ENCODE measurements at places on chromosomes 3 and 15. TPM values are rescaled to one million over a fixed set of nuclear protein-coding genes. Genes with fewer than 3 reads are reported as not detected.

CHRNA3 gene
- not detected for total RNA-seq

ARHGEF26 gene
- 6.3 TPM for total RNA-seq

CISH gene
- 0.91 TPM for total RNA-seq

MST1R gene
- 0.13 TPM for total RNA-seq

PPP1R14D gene
- total RNA-seq: 0.53 TPM

CLDND1 gene
- 50.8 TPM for total RNA-seq

HHATL gene
- not detected for total RNA-seq

HDC gene
- not detected for total RNA-seq

KLF15 gene
- total RNA-seq: 7.8 TPM

GUCA1C gene
- not detected for total RNA-seq

SPTBN5 gene
- 0.07 TPM for total RNA-seq

ATP13A5 gene
- not detected for total RNA-seq

IREB2 gene
- total RNA-seq: 66.4 TPM

KIF15 gene
- total RNA-seq: 33.8 TPM
